ENCODE measurements at places on chromosomes 2 and 18.

DNA sequence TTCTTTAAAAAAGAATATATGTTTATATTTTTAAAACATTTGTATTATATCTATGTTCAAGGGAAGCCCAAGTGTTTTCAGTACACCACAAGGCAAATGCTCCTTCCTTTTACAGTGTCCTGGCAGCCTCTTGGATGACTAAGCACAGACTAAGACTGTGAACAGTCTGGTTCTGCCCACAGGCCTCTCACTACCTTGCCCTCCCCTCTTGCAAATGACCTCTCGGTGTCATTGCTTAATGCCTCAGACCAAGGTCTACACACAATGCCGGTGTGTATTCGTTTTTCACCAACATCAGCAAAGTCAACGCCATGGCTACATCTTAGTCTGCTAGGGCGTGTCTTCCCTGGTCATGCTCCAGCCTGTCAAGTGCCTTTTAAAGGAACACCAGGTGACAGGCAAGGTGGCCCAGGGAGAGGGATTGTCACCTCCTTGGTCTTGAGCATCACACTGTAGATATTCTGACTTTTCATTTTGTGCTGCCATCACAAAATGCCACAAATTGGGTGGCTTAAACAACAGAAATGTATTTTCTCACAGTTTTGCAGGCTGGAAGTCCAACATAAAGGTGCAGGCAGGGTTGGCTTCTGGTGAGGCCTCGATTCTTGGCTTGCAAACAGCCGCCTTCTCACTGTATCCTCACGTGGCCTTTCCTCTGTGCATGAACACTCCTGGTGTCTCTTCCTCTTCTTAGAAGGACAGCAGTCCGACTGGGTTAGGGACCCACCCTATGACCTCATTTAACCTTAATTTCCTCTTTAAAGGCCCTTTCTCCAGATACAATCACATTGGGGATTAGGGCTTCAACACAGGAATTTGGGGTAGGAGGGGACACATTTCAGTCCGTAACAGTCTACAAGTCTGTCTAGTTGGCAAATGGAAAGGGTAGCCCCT is 266.5 kb downstream of the KLHL29 start:
- no peaks in the 10 kb centered on the region for H3K27me3 ChIP-seq
- no peak overlapping the region for H3K4me3 ChIP-seq
- no peaks in the 10 kb centered on the region for H3K4me1 ChIP-seq
- DNase-seq: no peak
- H3K27ac ChIP-seq: no peak overlapping the region
- H3K36me3 ChIP-seq: no peaks in the 10 kb centered on the region

DNA sequence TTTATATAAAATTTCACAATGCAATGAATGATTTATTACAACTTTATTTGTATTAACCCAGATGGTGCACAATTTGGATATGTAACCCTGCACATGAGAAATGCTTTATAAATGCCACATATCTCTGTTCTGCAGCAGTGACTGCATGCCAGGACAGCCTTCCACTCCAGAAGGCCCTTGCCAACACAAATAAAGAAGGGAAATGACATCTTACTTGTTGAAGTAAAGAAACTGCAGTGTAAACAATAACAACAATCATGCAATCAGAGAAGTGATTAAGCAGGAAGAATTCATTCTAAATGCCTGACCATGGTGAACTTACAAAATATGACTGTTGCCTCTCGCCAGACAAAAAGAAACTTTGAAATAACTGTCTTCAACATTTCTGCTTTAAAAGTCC is 129.9 kb upstream of the CHST9 start:
- no peak overlapping the region for H3K4me3 ChIP-seq
- no peaks in the 10 kb centered on the region for H3K4me1 ChIP-seq
- H3K36me3 ChIP-seq: no peaks in the 10 kb centered on the region
- no peak overlapping the region for H3K27ac ChIP-seq
- no peaks in the 10 kb centered on the region for H3K27me3 ChIP-seq
- DNase-seq: no peak

GRCh38 chr2:120428748-120429147 is 82.8 kb downstream of the INHBB start:
- H3K27ac ChIP-seq: no peak overlapping the region
- no peak for DNase-seq
- no peak overlapping the region for H3K4me3 ChIP-seq
- H3K27me3 ChIP-seq: no peaks in the 10 kb centered on the region

GRCh38 chr2:98637401-98638147 is 29.2 kb downstream of the UNC50 start:
- peaks cover 4% of the 10 kb centered on the region for H3K36me3 ChIP-seq
- H3K27me3 ChIP-seq: no peaks in the 10 kb centered on the region
- no peak overlapping the region for H3K4me3 ChIP-seq
- no peak for DNase-seq

- H3K4me3 ChIP-seq: no peak overlapping the region
- no peaks in the 10 kb centered on the region for H3K4me1 ChIP-seq
- no peak for DNase-seq
Measured at GRCh38 chr18:50814395-50814794, 5.4 kb downstream of the MRO start.

DNA sequence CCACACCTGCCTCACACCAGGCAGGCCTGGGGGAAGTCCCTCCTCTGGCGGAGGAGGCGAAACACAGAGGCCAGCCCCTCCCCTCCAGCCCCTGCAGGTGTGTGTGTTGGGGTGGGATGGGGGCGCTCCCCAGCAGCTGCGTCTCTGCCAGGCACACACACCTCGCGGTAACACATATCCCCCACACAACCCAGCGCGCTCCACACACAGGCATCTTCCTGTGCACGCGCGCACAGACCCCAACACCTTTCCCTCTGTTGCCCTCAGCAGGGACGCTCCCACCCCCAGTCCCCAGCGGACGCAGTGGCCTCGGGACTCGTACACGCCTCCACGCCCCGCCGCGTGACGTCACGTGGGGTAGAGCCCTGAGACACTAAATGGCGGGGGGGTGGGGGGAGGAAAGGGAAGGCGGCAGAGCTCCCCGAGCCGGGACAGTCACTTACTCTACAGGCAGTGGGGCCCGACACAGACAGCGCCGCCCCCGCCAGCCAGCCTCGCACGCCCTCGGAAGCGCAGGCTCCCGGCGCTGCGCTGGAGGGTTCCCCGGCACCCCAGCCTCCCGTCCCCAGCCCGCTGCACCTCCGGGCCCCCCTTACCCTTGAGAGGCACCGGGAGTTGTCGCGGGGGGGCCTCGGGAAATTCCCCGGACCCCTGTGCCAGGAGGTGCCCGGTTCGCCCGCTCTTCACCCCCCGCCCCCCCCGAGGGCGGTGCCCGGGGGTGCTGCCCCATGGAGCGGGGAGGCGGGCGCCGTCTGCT is at the start of gene WNT10A:
WNT10A (plus strand) TSS at position 751 of the 757 bp plus-strand sequence. CDS start 144 bp downstream, outside the sequence.
- H3K27me3 ChIP-seq: peaks cover 4% of the 10 kb centered on the region
- peak within 1 kb of the TSS; percentile 14 for H3K27ac ChIP-seq
- no peak for DNase-seq
- peak within 1 kb of the TSS; percentile 29 for H3K4me3 ChIP-seq
- H3K36me3 ChIP-seq: no peaks in the 10 kb centered on the region

GRCh38 chr18:8461544-8461943 is 147.7 kb upstream of the RAB12 start:
- H3K27ac ChIP-seq: no peak overlapping the region
- H3K27me3 ChIP-seq: no peaks in the 10 kb centered on the region
- no peaks in the 10 kb centered on the region for H3K36me3 ChIP-seq
- no peak for DNase-seq

DNA sequence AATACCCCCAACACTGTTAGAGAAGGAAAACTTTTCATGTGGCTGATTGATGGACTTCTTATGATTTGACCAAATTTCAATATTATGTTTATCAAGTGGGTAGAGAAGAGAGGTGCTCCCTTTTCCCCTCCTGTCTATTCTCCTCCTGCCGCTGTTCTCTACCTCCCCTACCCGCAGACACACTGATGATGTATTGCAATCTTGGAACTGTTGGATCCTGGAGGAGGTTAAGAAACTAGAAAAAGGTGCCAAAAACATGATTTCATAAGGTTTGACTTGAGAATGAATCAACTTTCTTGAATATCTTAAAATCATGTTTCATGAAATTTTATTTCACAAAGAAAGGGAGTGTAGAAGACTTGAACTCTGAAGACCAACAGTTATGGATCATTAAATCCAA is 125.8 kb downstream of the MEIS1 start:
- H3K36me3 ChIP-seq: no peaks in the 10 kb centered on the region
- H3K27ac ChIP-seq: no peak overlapping the region
- H3K4me1 ChIP-seq: no peaks in the 10 kb centered on the region
- no peak for DNase-seq

DNA sequence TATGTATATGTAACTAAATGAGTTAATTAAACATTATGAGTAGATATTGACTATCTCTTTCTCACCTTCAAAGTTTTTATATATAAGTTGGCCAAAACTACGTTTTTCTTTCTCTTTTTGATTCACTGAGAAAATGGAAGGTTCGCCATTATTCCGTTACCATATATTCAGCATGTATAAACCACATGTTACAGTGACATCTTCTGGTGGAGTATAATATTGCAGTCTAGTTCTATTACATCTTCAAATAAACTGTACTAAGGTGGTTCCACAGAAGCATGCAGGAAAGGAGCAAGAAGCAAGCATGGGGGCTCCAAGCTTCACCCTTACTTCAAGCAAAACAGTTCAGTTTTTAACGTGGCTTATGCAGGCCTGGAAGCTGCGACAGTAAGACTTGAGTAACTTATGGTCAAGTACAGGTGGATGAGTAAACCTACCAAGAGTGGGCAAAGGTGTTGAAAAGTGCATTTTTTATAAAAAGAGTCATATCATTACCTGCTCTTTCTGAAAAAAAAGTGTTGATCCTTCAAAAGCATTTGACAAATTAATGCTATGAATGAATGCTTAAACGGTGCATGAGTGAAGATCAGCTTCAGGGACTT is 129.8 kb upstream of the RAB6C start:
- no peaks in the 10 kb centered on the region for H3K36me3 ChIP-seq
- H3K4me3 ChIP-seq: no peak overlapping the region
- no peaks in the 10 kb centered on the region for H3K27me3 ChIP-seq
- no peak overlapping the region for H3K27ac ChIP-seq

- no peak overlapping the region for H3K4me3 ChIP-seq
- DNase-seq: no peak
- no peaks in the 10 kb centered on the region for H3K27me3 ChIP-seq
- no peaks in the 10 kb centered on the region for H3K36me3 ChIP-seq
Measured at GRCh38 chr2:151002959-151003600, 258.6 kb downstream of the RBM43 start.

- H3K27ac ChIP-seq: no peak overlapping the region
- no peak overlapping the region for H3K4me3 ChIP-seq
- no peaks in the 10 kb centered on the region for H3K36me3 ChIP-seq
- no peaks in the 10 kb centered on the region for H3K27me3 ChIP-seq
- DNase-seq: no peak
- H3K4me1 ChIP-seq: no peaks in the 10 kb centered on the region
Measured at GRCh38 chr2:173493874-173494273, 139.2 kb downstream of the CDCA7 start.

- H3K4me1 ChIP-seq: no peaks in the 10 kb centered on the region
- no peak overlapping the region for H3K27ac ChIP-seq
- no peaks in the 10 kb centered on the region for H3K27me3 ChIP-seq
- H3K36me3 ChIP-seq: no peaks in the 10 kb centered on the region
- no peak overlapping the region for H3K4me3 ChIP-seq
Measured at GRCh38 chr2:160747501-160748170, 254.0 kb upstream of the RBMS1 start.

DNA sequence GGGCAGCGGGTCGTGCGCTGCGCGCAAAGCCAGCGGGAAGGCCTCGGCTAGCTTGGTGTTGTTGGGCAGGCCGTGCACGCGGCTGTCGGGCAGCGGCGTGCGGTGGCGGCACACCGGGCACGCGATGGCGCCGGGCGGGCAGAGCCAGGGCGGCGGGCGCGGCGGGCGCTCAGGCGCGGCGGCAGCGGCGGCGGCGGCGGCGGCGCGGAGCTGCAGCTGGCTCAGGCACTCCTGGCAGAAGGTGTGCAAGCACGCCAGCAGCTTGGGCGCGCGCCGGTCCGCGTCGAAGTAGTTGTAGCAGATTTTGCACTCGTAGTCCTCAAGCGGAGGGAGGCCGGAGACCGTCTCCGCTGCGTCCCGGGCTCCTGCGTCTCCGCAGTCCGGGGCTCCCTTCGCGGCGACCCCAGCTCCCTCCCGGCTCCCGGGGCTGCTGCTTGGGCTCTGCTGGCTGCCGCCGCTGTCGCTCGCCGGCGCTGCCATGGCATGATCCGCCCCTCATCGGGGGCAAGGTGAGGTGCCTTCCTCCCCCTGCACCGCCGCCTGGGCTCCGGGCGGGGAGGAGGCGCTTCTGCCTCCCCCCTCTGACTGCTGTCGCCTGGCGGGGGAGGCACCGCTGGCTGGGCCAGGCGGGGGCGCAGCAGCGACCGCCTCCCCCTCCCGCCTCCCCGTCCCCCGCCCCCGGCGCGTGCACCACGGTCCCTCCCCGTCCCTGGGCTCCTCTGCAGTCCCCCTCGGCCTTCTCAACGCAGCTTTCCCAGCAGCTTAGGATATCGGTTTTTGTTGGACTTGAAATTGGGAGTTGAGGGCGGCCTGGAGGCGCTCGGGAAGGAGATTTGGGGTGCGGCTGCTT is 21.0 kb upstream of the PAX3 start:
- DNase-seq: no peak
- peaks cover 4% of the 10 kb centered on the region for H3K4me1 ChIP-seq
- H3K36me3 ChIP-seq: no peaks in the 10 kb centered on the region

DNA sequence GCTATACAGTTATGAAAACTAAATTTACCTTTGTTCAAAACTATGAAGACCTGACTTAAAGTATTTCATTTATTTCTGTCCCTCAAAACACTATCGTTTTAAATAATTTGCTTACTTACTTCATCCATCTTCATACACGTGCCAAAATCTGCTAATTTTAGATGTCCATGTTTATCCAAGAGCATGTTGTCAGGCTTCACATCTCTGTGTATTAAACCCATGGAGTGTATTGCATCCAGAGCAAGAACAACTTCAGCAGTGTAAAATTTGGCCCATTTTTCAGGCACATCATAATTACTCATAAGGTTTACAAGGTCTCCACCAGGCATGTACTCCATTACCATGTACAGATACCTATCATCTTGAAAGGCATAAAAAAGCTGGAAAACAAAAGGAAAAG is 80.3 kb downstream of the SLC66A3 start:
- no peaks in the 10 kb centered on the region for H3K27me3 ChIP-seq
- no peaks in the 10 kb centered on the region for H3K36me3 ChIP-seq
- H3K27ac ChIP-seq: no peak overlapping the region
- H3K4me1 ChIP-seq: no peaks in the 10 kb centered on the region
- DNase-seq: no peak
- no peak overlapping the region for H3K4me3 ChIP-seq

DNA sequence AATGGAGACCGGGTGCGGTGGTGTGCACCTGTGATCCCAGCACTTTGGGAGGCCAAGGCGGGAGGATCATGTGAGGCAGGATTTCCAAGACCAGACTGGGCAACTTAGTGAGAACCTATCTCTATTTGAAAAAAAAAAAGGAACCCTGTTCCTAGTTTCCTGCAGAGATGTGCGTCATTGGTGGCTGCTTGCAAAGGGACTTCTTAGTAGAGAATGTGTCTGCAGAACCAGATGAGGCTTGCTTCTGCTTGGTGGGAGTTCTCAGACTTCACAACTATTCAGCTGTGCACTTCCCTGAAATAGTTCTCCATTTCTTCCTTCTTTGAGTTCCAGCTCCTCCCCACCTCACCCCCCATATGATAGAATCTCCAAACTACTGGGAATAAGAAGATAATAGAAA is 22.3 kb downstream of the ZCCHC2 start:
- H3K4me3 ChIP-seq: no peak overlapping the region
- DNase-seq: no peak
- no peak overlapping the region for H3K27ac ChIP-seq

Measured in prostate gland (tissue), 2 donors.